ENCODE measurements at places on chromosomes 6 and 20. TPM values are rescaled to one million over a fixed set of nuclear protein-coding genes. Genes with fewer than 3 reads are reported as not detected.

Gene MRAP2
- polyA plus RNA-seq, result not detected

Gene CPNE5
- 0.10 TPM for polyA plus RNA-seq

Gene NRN1
- polyA plus RNA-seq, result not detected

Gene PTCRA
- not detected for polyA plus RNA-seq

Gene NOTCH4
- polyA plus RNA-seq, result 0.37 TPM

Gene DCBLD1
- polyA plus RNA-seq, result 14.9 TPM

Gene SYTL3
- polyA plus RNA-seq, result 1.6 TPM

Gene AAR2
- 33.6 TPM for polyA plus RNA-seq

Gene SLC22A1
- polyA plus RNA-seq, result 0.10 TPM

Gene THBD
- 0.10 TPM for polyA plus RNA-seq

Gene BTNL2
- polyA plus RNA-seq, result not detected

Gene MLN
- not detected for polyA plus RNA-seq

Gene PI16
- 0.05 TPM for polyA plus RNA-seq

Gene RCAN2
- 0.11 TPM for polyA plus RNA-seq
